IPS DF 19.7 (cell line): ENCODE measurements at places on chromosomes 1 and 21.

DNA sequence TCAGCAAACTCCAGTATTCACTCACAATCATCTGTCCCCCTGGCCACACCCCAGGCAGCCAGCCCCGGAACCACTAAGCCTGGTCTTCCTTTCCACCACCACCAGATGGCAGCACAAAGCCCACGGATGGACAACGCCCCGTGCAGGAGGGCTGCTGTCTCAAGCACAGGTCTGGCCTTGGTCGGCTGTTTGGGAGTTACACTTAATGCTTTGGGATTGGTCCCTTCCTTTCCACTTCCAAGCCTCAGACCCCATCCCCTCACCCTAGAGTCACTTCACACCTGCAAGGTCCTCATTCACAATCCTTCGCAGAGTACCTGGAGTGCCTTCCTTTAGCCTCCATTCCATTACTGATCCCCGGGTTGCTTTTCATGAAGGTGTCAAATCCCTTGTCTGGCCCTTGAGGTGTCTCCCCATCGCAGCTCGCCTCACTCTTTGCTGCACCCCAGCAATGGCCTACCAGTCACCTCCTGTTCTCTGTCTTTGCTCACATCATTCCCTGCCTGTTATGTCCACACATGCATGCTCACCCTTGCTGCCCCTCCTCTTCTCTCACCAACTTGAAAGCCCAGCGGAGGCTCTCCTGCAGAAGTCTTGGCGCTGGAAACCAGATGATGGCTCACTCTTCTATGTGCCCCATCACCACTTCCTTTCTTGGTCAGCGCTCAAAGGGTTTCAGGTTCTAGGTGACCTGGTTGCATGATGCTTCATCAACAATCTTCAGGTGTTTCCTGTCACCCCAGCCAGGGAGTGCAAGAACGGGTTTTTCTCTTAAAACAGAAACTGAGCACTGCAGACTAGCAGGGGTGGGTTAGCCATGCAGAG lies 24.9 kb upstream of the KCNA2 start:
- DNase-seq, result no peak

- DNase-seq, result no peak
Measured at GRCh38 chr1:179939941-179940340, 14.7 kb upstream of the CEP350 start.

- DNase-seq, result no peak
Measured at GRCh38 chr1:94336991-94337390, 81.2 kb upstream of the ABCD3 start.

DNA sequence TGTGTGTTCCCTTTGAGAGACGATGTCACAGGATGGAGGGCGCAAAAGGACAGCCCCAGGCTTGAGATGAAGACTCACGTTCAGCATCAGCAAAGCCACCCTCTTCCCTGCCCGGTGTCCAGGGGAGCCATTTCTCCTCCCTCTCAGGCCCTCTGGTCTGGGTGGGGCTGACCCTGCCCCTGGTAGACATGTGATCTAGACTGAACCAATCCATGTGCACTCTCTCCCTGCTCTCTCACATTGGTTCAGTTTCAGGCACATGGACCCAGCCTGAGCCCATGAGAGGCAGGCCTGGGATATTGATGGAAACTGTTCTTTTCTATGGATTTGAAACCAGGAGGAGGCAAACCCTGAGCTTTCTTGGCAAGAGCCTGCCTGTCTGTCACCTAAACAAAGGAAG lies 115.6 kb upstream of the IGSF21 start:
- DNase-seq, result no peak

DNA sequence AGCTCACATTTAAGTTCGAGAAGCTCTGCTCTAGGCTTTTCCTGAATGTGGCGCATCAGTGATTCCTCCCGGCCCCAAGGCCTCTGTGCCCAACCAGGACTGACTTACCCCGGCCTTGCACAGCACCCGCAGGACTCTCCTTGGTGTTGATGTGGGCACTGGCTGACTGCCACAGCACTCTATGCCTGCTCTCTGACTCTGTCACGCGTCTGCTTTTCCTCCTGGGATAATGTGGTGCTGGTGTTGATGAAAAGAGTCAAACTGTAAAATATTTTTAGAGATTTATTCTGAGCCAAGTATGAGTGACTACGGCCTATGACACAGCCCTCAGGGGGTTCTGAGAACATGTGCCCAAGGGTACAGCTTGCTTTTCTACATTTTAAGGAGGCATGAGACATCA lies 15.5 kb upstream of the SLC2A5 start:
- no peak for DNase-seq

GRCh38 chr1:52365071-52365745 lies 797 bp downstream of the CC2D1B start:
- no peak for DNase-seq

DNA sequence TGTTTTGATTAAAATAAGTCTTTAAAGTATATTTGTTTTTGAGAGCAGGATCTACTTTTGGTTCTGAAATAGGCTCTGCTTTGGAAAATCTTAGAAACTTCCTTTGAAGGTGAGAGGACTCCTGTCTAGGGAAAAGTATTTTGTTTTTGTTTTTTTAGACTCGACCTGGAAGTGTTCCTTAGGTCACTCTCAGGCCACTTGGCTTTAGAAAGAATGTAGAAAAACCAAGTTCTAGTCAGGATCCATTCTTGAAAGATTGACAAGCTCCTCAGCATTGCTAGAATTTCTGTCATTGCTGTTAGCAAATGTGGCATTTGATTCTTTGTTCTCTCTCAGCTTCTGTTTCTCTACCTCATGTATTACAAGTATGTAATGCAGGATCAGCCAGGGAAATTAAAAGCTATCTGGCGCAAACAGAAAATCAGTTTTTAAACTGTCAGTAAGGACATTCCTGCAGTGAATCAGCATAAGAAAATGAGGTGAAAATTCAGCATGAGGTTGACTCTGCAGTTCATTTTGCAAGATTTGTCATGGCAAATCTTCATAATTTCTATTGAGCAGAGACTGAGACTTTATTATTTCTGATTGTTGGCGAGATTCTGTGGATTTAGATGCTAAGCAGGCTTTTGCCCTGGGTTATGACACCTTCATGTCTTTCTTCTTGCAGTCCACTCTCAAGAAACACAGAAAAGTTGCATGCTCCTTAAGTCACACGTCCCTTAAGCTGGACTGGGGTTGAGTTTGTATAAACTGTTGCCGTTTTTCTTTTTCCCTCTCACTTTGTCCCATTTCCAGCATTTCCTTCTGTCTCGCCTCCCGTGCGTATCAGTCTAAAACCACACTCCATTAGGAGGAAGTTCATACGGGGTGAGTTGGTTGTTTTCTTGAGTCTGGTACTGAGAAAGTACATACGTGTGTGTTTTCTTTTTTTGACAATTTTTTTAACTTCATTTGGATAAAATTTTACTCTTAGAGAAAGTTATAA lies 12.6 kb downstream of the NTPCR start:
- no peak for DNase-seq

DNA sequence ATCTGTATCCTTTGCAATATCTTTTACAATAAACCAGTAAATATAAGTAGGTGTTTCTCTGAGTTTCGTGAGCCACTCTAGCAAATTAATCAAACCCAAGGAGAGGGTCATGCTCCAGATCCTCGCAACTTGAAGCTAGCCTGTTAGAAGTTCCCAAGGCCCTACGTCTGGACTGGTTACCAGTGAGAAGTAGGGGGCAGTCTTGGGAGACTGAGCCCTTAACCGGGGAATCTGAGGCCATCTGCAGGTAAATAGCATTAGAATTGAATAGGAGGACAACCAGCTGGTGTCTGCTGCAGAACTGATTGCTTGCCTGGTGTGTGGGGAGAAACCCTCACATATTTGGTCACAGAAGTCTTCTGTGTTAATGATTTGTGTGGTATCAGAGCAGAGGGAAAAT lies 190.5 kb downstream of the RYR2 start:
- no peak for DNase-seq
